Naive thymus-derived CD8-positive, alpha-beta T cell (primary cell): ENCODE measurements at places on chromosomes 16 and 17. TPM values are rescaled to one million over a fixed set of nuclear protein-coding genes. Genes with fewer than 3 reads are reported as not detected.

The MGAT5B gene
- 2.0 TPM for total RNA-seq

The RBFOX1 gene
- total RNA-seq: not detected

The HEATR3 gene
- 23.3 TPM for total RNA-seq

The ABCC3 gene
- total RNA-seq: not detected

The BFAR gene
- 82.5 TPM for total RNA-seq

The ZNF750 gene
- total RNA-seq: not detected

The SDK2 gene
- 10.4 TPM for total RNA-seq

The HSF5 gene
- 3.0 TPM for total RNA-seq

The C1QL1 gene
- total RNA-seq: not detected

The TMIGD1 gene
- not detected for total RNA-seq

The NLRC3 gene
- 99.9 TPM for total RNA-seq

The TXNDC11 gene
- 41.8 TPM for total RNA-seq

The ITGB3 gene
- total RNA-seq: not detected

The OTOA gene
- total RNA-seq: 0.14 TPM

The TRPV3 gene
- 0.38 TPM for total RNA-seq
